ENCODE measurements at places on chromosomes 2 and 18.

DNA sequence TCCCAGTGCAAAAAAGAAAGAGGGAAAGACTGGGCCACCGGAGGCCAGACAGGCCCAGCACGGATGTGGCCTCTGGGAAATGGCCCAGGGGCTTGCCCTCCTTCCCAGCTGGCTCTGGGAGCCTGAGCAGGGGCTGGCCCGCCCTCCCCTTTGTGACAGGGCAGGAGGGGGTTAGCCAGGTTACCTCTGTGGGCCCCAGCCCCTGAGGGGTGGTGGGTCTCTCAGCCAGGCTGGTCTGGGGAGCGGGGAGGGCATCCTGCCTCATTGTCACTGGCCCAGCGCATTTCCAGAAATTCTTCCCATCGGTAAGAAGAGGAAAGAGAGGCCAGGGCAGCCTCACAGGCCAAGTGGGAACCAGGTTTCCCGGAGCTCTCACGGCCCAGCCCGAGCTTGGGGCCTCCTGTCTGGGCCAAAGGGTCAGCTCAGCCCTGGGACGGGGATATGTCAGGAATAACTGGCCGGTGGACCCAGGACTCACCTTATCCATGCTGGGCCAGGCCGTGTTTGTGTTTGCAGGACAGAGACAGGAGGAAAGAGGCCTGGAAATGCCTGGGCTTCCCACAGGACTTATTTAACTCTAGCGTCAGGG, 182.2 kb downstream of the ZFP36L2 start:
- no peak for DNase-seq

- DNase-seq, result no peak
Measured at GRCh38 chr2:70855667-70856066, 20.1 kb upstream of the CD207 start.

- DNase-seq, result no peak
Measured at GRCh38 chr2:207334624-207335371, 169.1 kb upstream of the KLF7 start.

- no peak for DNase-seq
Measured at GRCh38 chr2:46262248-46262938, 34.8 kb upstream of the EPAS1 start.

DNA sequence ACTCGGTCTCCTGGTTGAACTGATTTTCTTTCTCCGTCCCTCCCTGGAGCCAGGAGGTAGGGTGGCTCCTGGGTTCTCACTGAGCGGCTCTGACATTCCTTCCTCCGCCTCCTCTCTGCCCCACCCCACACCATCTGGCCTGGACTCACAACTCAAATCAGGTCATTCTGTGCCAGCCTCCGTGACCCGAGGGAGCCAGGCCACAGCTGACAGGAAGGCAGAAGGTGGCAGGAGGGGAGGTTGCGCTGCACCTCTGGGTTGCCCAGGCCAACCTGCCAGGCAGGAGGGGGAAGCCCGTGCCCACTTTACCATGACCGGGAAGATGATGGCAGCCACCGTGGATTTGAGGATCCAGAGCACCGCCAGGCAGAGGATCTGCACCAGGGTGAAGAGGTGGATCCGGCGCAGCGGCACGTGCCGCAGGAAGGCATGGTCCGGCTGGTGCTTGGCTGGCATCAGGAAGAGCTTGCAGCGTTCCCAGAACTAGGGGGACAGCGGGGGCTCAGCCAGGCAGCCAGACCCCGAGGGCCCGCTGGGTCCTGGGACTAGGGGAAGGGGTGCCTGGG, 28.3 kb downstream of the MTHFD2 start:
- no peak for DNase-seq

All from Caco-2 (cell line).